ENCODE measurements at places on chromosomes 6 and 20.
A peak's percentile ranks its signal among the peaks of the same experiment; 100 is the strongest.

- no peak for DNase-seq
Observed at GRCh38 chr6:122730775-122731386, 48.6 kb upstream of the FABP7 start.

GRCh38 chr6:901696-902460 lies 208.9 kb upstream of the EXOC2 start:
- no peak for DNase-seq

DNA sequence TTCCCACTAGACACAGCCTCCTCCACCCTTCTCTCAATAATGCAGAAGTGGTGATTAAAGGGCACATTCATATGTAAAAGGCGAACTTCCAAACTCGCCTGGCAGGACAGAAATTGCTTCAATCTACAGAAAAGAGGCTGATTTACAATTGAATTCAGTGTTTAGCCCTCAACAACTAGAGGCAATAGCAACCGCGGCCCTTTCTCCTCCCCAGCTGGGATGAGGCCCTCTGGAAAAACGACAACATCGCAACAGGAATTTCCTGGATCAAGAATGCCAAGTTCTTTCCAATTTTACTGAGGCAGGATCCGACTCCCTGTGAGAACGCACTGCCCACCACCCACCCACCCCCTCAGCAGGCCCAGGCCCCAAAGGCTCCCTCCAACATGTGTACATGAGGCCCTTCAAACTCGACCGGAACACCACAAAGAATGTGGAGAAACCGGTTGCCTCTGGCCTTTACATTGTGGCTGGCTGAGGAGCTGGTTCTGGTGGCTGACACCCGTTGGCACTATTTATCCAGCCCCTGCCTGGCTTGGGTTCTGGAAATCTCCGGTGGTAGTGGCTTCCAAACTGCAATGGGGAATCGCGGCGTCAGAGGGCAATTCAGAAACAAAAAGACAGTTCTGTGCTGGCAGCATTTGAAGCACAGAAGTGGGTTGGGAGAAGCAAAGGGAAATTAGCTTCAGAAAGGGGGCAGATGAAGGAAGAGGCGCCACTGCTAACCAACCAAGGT lies 36.8 kb downstream of the ZMYND8 start:
- DNase-seq, result no peak

- no peak for DNase-seq
Observed at GRCh38 chr6:89058627-89059026, 21.9 kb upstream of the PNRC1 start.

DNA sequence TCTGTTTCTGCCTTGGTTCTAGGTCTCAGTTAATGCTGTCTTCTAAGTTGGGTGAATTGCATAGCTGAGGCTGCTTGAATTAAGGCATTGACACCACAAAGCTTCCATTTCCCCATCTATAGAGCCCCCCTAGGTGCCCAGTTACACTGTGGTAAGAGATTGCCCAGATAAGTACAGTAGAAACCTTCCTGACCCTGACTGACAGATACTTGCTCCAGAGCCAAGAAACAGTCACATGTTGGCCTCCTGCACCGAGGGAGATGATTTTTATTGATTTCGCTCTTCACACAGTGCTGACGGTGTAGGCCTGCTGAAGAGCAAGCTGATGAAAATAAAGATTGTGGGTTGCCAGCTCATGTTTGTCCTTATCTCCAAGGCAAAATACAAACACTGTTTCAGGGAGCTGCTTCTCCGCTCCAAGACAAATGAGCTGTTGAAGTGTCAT lies 67.9 kb downstream of the TRMT11 start:
- no peak for DNase-seq

GRCh38 chr6:116827561-116828240 lies 1.2 kb downstream of the GPRC6A start:
- DNase-seq, result no peak

DNA sequence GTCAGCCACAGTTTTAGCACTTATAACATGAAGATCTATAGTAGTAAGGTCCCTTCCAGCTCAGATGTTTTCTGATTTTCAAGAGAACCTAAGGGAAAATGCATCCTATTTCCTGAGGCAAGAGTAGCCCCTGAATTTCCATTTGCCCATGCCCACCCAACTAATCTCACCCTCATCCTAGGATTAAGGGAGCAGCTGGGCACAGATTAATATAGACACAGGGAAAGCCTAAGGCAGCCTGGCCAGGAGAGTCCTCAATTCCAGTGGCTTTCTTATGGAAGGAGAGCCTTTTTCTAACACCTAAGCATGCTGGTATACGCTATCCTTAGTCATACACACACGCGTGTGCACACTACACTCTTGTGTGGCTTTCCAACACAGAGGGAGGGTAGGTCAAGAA lies 1.5 kb downstream of the APOBEC2 start:
- DNase-seq, result no peak

DNA sequence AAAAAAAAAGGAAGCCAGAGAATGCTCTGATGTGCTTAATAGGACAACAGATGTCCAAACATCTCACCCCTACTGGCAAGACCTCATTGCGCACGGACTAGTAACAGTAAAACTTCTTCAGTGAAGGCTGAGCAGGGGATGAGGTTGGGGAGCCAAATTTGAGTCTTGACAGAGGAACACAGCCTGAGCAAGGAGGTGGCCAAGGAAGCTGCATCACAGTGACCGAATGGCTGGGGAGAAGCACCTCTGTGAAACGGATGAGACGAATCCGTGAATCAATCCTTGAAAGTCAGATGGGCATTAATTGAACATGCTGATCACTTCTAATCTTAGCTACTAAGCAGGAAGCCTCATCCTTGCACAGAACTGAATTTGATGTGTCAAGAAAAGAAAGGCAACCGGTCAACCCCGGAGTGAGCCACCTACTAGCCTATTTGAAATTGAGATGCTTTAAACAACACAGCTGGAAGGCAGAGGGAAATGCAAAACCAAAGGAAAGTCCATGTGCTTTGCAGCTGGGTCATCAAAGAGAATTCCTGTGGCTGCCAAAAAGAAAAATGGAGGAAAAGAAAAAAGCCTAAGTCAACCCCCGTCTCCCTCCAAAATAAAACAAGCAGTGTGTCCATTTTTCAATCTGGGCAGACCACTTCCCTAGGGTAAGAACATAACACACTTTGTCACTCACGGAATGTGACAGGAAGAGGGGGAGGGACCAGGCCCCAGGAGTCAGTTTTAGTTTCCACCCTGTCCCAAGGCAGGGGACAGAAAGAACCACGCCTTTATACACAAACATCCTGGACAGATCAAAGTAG lies 29.5 kb downstream of the PXDC1 start:
- DNase-seq, result no peak

DNA sequence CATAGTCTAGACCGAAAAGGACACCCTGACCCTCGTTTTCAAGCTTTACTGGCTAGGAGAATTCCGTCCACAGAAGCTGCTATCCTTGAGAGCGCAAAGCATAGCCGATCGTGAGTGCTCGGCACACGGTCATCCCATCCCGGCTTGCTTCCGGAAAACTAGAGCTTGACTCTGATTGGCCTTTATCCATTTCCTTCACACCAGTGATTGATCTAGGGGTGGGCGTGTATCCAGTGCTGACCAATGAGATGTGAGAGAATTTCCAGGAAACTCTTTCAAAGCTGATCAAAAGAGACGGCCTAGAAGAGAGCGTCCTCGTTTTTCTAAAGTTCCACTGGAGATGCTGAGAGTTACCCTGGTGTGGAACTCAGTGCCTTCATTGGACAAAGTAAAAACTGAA lies 41.0 kb upstream of the NFATC2 start:
- no peak for DNase-seq

DNA sequence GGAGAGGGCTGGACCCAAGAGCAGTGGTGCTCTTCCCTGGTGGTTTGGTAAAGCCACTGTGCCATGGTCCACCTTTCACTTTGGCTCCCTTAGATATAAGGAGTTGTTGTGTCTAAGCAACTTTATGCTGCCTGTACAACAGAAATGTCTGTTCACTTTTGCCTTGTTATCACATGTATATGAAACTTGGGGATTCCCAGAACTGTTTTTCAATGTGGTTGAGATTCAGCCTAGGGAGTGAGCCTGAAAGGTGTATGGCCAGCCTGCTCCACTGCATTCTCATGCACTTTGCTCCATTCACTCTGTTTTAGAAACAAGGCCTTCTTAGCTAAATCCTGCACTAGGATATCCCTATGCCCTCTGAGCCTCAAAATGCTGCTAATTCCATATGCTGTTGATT lies 234.5 kb upstream of the THEMIS start:
- no peak for DNase-seq

- no peak for DNase-seq
Observed at GRCh38 chr20:10453241-10453640, 18.1 kb downstream of the SLX4IP start.

- no peak for DNase-seq
Observed at GRCh38 chr6:44219815-44220784, 3.3 kb upstream of the SLC29A1 start.

DNA sequence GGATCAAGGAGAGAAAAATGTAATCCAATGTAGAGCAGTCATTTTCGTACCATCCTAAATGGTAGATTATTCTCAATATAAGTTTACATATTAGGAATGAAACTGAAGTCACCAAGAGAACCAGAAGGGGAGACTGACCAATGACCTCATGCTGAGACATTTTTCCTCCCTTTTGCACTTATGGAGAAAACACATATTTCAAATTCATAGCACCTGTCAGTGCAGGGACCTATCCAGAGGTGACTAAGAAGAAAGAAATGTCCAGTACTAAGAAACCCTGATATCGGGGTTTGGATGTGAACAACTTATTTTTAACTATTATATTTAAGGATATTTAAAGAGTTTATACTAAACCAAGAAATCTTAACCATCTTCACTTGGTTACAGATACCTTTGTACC lies 16.6 kb upstream of the LYRM2 start:
- no peak for DNase-seq

GRCh38 chr20:11813106-11813890 lies 104.4 kb upstream of the BTBD3 start:
- DNase-seq, result no peak

DNA sequence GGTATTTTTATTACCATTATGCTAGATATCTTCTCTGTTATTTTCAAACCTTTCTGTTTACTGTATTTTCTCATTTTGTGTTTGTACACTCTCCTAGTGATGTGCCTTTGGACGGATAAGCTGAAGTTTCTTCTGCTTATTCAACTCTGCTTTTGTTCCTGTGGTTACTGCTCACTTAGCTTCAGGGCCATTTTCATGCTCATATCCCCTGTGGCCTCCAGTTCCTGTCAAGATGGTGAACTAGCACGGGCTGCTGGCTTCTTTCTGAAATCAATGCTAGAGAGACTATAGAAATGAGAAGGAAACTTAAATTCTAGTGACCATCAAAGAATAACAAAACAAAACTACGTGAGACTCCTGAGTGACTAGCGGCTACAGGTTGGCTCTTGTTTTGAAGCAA lies 6.8 kb upstream of the CST8 start:
- no peak for DNase-seq

DNA sequence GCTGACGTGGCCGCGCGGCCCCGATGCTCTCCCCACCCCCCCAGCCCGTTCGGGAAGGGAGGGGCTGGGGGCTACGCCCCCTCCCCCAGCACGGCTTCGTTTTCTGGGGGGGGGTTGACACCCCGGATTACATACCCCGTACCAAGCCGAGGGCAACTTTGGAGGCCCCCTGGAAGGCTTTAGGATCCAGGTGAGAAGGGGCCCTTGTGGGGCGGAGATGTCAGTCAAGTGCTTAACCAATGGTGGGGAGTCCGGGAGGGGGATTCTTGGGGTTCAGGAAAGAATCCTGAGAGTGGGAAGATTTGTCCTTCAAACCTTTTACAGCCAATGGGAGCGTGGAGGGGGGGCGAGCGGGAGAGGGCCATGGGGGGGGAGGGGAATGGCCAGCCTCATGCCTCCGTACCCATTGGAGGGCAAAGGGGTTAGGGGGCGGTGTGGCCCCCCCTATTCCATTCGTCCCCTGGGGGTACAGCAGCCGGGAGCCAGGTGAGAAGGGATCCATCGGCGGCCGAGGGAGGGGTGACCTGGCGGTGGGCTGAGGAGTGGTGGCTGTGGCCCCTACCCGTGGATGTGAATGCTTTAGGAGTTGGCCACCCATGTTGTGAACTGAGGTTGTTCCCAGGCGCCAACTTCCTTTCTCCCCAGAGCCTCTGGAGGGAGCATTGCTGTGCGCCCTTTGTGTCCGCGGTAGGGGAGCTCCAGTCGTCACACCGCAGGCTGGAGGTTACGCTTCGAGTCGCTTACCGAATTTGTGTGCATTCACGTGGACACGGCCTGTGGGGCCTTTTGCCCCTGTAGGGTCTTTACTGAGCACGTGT lies 682 bp downstream of the BRD2 start:
- DNase-seq, result peak; percentile 72

GRCh38 chr6:129923530-129924250 lies 62.6 kb upstream of the TMEM244 start:
- no peak for DNase-seq

GRCh38 chr6:110495949-110496348 lies 19.5 kb upstream of the SLC22A16 start:
- no peak for DNase-seq

DNA sequence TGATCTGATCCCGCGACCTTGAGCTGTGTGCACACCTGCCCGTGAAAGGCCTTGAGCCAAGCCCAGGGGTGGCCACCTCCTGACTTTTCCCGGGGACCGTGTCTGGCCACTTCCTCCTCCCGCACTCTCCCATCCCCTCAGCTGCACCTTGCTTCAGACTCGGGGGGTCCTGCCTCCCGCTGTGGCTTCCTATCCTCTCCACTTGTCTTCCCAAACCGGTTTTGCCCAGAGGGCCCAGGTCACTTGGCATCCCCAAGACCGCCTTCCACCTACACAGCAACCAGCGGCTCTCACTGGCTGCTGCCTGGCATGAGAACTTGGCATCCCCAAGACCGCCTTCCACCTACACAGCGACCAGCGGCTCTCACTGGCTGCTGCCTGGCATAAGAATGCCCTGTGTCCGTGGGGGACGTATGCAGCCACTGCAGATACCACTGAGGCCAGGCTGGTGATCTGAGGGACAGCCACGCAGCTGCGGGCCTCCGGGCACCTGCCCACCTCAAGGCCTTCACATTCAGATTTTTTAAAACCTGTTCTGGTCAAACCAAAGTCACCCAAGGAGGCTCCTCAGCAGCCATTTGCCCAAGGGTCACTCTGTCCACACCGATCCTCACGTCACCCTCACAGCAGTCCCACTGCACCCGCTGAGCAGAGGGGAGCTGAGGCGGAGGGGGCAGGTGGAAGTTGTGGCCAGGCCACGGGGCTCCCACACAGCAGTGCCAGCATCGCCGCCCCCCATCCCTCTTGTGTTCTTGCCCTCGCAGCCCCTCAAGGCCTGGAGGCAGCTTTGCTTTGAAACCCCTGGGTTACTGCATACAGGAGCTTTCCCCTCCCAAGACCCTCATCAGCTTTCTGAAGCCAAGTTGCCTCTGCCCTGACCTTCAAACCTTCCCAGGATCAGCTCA lies 245.5 kb downstream of the TAF4 start:
- no peak for DNase-seq

- DNase-seq, result peak; percentile 91
Observed at GRCh38 chr6:30646450-30647241, at the start of gene C6orf136. Gene C6orf136, plus strand, starts transcription at chr6:30647133. Its CDS starts 99 bp downstream, at chr6:30647232.

- no peak for DNase-seq
Observed at GRCh38 chr6:25013246-25013645, 77.5 kb upstream of the RIPOR2 start.

Measured in stimulated activated CD4-positive, alpha-beta T cell treated with anti-CD3 and anti-CD28 coated beads, Interleukin-2, amount 100 ng/mL, for 4 hours (primary cell).